ENCODE measurements at places on chromosomes 16 and 17.

GRCh38 chr17:78682363-78682762 lies 99.7 kb downstream of the CYTH1 start:
- no peak for DNase-seq

- no peak for DNase-seq
Observed at GRCh38 chr16:75226550-75227360, 8.0 kb downstream of the CTRB1 start.

- no peak for DNase-seq
Observed at GRCh38 chr17:12098568-12098967, 77.9 kb downstream of the MAP2K4 start.

- DNase-seq: no peak
Observed at GRCh38 chr16:64950262-64950661, 171.6 kb downstream of the CDH11 start.

DNA sequence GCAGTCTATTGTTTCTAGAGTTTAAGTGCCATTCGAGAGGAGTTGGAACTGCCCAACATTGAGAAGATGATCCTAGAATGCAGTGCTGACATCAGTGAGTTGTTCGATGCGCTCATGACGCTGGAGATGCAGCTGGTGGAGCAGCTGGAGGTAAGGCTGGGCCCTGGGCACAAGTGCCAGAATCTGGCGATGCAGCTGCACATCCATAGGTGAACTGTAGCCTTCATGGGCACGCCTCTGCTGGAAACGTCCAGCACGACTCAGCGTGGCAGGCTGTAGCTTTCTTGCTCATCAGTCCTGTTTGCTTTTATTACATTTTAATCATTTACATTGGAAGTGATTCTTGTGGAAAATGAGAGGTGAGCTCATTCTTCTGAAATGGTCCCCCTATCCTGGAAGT lies 31.7 kb downstream of the DRC3 start:
- peak; percentile 87 for DNase-seq

GRCh38 chr16:77899416-77899815 lies 111.1 kb downstream of the VAT1L start:
- no peak for DNase-seq

GRCh38 chr16:20886320-20886719 lies 13.8 kb downstream of the DCUN1D3 start:
- no peak for DNase-seq

- DNase-seq: no peak
Observed at GRCh38 chr17:4394208-4395110, 28.0 kb upstream of the UBE2G1 start.

GRCh38 chr17:45225964-45226530 lies 4.4 kb downstream of the FMNL1 start:
- DNase-seq: no peak

- DNase-seq: no peak
Observed at GRCh38 chr17:58337600-58338453, 9.2 kb upstream of the TSPOAP1 start.

DNA sequence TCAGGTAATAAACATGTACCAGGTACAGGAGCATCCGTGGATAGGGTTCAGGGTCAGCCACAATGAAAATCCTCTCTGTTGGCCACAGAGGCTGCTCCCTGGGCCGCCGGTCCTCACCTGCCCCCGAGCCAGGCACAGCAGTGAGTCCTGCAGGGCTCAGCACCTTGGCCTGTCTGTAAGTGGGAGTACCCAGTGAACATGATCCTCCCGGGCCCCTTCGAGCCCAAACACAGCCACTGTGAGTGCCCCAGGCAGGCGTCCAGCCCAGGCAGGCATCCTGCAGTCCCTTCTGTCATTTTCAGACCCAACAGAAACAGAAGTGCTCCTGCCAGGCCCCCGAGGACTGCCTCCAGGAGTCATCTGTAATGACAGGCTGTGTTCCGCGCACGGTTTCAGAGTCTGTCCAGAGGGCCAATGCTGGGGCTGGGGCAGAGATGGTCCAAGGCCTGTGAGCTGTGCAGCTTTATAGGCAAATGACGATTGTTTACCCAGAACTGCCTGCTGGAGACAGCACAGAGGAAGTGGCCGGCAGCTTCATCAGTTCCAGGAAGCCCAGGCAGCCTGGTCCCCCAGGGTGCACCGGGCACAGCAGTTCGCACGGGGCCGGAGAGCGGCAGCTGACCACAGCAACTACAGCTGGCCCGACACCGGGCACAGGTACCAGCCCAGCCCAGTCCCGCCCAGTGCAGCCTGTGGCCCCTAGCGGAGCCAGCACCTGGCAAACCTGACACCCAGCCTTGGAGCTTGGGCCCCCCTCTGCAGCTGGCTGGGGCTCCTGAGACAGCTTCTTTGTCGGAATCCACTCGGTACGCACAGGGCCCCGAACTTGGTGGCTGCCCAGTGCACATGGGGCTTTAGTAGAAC lies 13.2 kb downstream of the SLC7A5 start:
- no peak for DNase-seq

GRCh38 chr17:2172999-2173398 lies 118.1 kb downstream of the HIC1 start:
- no peak for DNase-seq

GRCh38 chr17:58280480-58281217 lies at the start of gene MPO:
Gene MPO (minus strand): TSS chr17:58280935. CDS start chr17:58280758, 177 bp downstream.
- DNase-seq: no peak

- no peak for DNase-seq
Observed at GRCh38 chr16:60945225-60945624, 1091.0 kb downstream of the CDH8 start.

DNA sequence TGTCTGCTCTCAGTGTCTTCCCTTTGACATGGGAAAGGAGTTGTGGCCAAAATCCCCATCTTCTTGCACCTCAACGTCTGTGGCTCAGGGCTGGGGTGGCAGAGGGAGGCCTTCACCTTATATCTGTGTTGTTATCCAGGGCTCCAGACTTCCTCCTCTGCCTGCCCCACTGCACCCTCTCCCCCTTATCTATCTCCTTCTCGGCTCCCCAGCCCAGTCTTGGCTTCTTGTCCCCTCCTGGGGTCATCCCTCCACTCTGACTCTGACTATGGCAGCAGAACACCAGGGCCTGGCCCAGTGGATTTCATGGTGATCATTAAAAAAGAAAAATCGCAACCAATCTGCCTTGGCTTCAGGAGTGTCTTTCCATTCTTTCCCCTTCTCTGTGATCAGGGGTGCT lies 918 bp upstream of the MRM1 start:
- no peak for DNase-seq

DNA sequence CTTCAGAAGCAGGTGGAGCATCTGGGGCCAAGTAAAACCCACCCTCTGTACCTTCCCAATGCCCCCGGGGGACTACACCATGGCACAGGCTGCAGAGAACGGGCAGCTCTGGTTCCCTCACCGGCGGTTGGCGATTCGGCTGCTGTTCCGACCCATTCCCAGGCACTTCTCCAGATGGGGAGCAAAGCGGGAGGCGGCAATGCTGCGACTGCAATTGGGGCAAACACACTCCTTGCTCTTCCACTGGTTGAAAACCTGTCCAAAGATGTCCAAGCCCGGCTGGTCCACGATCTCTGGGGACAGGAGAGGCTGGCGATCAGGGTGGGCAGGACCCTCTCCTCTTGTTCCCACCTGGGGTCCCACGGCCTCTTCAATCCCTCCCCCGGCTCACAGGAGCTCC lies 2.6 kb downstream of the ATXN7L3 start:
- no peak for DNase-seq

- no peak for DNase-seq
Observed at GRCh38 chr16:8859913-8860881, 8.6 kb downstream of the CARHSP1 start.

- no peak for DNase-seq
Observed at GRCh38 chr17:35169835-35170363, 22.3 kb downstream of the UNC45B start.

DNA sequence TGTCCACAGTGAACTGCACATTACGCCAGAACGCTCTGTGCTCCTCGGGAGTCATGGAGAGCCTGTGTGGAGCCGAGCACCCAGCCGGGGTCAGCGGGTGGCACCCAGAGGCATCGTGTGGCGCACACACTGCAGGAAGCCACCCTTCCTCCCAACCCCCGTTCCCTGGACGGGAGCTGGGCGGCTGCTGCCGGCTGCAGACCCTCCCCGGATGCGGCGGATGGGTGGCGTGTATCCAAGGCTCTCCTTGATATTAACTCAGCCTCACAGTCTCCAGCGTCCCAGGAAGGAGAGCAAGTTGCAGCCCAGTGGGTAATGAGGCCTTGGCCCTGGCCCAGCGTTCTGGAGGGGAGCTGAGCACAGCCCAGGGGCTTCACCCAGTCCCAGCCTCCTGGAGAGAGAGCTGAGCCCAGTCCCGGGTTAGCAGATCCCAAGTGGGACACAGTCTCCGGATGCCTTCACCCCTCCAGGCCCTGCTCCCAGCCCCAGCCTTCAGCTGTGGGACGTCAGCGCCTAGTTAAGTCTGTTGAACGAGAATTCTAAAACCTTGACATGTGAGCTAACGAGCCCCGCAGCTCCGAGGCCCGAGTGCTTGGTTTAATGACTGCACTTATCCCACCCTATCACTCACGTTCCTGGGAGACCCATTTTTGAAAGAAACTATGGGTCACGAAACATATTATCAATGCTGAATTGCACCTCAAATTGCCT lies 86.6 kb downstream of the TBC1D16 start:
- no peak for DNase-seq

DNA sequence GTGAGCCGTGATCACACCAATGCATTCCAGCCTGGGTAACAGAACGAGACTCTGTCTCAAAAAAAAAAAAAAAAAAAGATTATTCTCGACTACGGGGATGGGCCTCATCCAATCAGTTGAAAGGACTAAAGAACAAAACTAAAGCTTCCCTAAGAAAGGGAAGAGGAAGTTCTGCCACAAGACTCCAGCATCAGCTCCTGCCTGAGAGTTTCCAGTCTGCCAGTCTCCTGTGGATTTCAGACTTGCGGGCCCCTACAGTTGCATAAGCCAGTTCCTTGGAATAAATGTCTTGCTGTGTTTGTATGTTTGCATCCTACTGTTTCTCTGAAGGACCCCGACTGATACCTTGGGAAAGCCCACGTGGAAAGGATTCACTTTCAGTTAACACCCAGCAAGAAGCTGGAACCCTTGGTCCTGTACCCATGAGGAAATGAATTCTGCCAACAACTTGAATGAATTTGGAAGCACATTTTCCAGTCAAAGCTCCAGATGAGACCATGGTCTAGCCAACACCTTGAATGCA lies 26.3 kb upstream of the FZD2 start:
- no peak for DNase-seq
